ENCODE measurements at places on chromosomes 6 and 20.
A peak's percentile ranks its signal among the peaks of the same experiment; 100 is the strongest.

DNA sequence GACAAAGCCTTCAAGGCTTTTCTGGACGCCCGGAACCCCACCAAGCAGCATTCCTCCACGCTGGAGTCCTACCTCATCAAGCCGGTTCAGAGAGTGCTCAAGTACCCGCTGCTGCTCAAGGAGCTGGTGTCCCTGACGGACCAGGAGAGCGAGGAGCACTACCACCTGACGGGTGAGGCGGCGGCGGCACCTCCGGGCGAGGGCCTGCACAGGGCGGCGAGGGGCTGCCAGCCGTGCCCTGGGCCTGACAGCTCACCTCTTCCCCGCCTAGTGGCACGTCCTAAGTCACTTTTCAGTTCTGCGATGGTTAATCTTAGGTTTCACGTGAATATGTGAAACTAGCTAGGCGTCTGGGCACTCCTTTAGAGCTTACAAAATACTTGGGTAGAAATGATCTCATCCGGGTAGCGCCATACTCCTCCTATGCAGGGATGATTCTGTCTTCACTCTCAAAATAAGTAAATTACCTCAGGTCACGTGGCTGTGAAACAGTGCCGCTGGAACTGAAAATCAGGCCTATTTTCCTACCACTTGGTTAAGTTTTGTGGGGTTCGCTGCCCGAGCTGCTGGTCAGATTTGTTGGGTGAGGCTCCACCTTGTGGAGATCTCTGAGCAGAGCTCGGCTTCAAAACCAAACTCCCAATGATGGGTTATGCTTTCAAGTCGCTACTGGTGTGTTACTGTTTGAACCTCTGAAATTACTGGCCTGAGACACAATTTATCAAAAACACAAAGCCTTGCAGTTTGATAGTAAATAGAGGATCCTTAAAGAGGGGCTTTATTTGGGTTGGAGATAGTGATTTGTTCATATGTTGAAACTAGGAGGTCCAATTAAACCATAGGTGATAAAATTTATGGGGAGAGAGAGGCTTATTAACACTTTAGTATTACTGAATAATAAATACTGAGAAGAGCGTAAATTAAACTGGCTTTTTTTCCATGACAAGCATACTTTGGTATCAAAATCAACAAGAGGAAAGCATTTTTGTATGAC lies 15.5 kb upstream of the CLDN20 start:
- DNase-seq = peak; percentile 19

DNA sequence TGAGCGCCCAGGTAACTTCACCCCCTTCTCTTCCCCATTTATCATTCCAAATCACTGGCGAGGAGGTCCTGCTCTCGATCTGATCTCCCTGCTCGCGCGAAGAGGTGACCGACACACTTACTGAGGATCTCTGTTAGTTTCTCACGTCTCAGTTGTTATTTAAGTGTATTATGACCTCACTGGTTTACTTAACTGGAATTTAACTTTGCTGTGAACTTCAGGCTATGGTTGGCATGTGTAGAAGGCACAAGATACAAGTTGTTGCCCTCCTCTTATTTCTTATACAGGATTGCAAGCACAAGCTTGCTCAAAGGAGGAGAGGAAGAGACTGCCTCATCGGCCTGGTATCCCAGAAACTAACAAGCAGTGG lies 1.2 kb downstream of the RNF217 start:
- DNase-seq = no peak

- DNase-seq = no peak
These were observed 9.8 kb downstream of the GPR31 start for GRCh38 chr6:167148021-167148420.

- DNase-seq = no peak
These were observed 304.2 kb upstream of the PRDM1 start for GRCh38 chr6:105781915-105782314.

Measured in GM19239 (cell line).